ENCODE measurements at places on chromosomes 3 and 15.

DNA sequence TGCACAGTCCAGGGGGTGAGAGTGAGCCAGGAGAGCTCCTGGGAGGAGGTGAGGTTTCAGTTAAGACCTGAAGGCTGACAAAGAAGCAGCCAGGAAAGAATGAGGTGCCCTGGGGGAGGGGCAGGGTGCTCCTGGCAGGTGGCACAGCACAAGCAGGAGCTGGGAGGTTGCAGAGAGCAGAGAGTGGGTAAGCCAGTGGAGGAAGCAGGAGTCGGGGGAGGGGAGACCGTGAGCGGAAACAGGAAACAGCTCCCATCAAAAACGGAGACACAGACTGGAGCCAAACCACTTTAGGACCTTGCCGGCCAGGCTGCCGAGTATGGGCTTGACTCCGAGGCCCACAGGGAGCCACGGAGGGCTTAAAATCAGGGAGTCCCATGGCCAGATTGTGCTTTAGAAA lies 12.1 kb upstream of the FBLN2 start:
- DNase-seq: no peak

DNA sequence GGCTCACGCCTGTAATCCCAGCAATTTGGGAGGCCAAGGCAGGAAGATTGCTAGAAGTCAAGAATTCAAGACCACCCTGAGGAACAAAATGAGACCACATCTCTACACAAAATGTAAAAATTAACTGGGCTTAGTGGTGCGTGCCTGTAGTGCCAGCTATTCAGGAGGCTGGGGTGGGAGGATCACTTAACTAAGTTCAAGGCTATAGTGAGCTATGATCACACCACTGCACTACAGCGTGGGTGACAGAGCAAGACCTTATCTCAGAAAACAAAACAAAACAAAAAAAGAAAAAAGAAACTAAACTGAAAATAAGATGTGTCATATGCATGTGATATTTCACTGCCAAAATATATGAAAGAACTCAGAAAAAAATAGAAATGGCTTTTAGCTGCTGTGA lies 243.3 kb upstream of the CCDC54 start:
- DNase-seq: no peak

DNA sequence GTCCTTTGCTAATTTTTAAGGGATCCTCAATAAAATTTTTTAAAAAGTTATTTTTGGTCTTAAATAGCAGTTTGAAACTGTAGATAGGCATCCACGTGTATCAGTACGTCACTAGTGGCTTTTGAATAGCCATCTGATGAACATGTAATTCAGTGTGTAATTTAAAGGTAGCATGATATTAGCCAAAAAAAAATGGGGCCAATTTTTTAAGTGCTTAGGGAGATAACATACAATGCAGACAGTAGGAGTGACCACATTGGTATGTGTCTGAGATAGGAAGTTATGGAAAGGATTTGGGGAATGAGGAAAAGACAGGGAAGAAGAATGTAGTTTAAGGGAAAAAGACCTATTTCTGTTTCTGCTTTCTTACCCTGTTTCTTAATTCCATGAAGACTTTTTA lies 2.5 kb downstream of the AP4E1 start:
- DNase-seq: no peak

DNA sequence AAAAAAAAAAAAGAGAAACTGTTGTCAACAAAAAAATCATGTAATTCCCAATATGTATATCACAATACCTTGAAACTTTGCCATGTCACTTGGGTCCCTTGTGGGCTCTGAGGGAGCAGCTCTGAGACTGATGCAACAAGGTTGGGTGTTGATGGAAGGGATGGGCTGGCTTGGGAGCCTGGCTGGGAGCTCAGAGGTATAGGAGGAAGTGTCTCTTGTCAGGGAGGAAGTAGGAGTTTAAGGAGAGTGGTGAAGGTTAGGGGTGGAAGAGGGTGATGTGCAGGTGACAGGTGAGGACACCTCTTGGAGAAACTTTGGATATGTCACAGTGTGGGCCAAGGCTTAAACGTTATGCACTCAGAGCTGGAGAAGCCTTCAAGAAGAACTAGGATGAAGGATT lies 2.0 kb upstream of the TM6SF1 start:
- DNase-seq: no peak

DNA sequence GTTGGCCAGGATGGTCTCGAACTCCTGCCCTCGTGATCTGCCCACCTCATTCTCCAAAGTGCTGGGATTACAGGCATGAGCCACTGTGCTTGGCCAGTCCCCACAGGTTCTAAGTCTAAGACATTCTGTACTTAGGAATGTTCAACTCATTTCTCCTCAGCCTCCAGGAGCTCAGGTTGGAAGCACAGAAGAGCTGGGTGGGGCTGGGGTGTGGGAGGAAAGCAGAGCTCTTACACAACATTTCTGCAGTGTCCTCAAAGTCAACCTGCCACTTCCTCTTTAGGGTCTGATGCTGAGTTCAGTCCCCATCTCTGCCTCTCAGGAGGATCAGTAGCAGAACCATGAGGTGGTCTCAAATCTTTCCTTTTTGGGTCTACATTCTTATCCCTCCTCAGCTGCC lies 75.5 kb downstream of the MRPL46 start:
- no peak for DNase-seq

DNA sequence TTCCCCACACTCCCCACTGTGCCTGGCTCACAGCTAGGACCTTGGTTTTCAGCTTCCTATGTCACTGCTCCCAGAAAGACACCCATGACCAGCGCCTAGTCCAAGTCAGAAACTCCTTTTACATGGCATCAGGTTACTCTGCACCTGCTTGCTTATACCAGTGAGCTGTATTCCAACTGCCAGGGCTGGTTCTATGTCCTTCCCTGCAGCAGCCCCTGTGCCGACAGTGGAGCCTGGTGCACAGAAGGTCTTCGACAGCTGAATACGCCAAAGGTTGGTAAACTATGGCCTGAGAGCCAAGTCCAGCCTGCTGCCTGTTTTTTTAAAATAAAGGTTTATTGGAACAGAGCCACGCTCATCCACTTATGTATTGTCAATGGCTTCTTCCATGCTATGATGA lies 102.5 kb downstream of the IQSEC1 start:
- no peak for DNase-seq

DNA sequence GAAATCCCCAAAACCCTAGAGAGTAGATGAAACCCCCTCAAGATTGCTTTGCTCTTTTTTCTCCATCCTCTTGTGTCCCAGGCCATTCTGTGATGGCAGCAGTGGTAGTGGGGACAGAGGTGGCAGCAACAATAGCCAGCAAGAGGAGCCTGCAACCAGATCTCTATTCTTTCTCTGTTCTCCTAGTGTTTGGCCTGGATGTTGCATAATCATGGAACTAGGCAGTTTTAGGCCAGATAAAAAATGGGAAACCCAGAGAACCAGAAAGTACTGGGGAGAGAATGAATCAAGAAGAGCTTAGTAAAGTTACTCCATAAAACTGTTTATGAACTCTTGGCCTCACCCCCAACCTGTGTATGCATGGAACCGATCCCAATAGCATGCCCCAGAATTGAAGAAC lies 52.3 kb downstream of the CTNNB1 start:
- no peak for DNase-seq

DNA sequence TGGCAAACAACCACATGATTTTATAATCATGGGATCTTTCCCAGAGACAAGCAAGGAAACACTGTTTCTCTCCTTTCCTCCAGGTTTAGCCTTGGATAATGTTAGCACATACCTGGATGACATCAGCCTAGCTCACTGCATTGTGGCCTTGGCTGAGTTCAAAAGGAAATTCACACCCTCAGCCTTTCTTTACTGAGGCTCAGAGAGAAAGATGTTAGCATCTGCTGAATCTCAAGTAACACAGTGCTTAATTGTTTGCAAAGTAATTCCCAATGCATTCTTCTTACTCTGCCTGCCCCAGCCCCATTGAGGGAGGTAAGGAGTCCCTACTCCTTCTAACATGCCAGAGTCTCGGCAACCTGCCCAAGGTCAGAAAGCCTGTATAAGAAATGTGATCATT lies 432.2 kb upstream of the LMCD1 start:
- DNase-seq: no peak

DNA sequence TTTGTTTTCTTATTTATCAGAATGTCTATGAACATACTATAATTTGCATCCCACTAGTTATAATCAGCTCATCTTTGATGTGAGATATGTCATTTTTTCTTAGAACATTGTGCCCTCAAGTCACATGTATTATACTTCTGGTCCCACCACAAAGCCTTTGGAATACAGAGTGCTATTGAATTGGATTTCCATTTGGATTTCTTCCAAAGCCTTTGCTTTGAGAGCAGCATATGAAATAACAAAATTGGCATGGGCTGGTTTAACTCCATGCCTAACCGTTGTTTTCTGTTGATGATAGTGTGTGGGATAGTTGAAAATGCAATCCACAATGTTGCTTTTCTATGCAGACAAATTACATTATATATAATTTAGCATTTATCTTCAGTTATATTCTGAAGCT lies 284.5 kb upstream of the PLSCR5 start:
- no peak for DNase-seq

GRCh38 chr15:89749951-89750559 lies 994 bp downstream of the MESP1 start:
- DNase-seq: no peak

GRCh38 chr15:56929399-56929798 lies 11.0 kb downstream of the TCF12 start:
- DNase-seq: no peak

DNA sequence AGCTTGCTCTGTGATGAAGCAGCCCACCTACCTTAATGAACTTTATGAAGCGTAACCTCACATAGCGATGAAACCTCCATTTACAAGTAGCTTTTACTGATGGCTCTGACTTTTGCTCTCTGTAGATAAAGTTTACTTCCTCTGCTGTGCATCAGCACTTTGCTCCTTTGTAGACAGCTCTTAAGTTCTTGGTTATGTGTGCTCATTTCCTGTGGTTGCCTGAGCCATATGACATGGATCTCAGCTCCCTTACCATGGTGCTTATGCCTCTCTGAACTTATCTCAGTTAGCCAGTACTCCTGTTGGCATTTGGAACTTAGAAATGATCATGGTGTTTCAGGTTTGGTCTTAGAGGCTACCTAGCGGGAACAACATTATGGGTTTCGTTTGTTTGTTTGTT lies 7.8 kb downstream of the MFSD1 start:
- DNase-seq: no peak

GRCh38 chr15:60781211-60781713 lies 302.3 kb upstream of the ICE2 start:
- no peak for DNase-seq

DNA sequence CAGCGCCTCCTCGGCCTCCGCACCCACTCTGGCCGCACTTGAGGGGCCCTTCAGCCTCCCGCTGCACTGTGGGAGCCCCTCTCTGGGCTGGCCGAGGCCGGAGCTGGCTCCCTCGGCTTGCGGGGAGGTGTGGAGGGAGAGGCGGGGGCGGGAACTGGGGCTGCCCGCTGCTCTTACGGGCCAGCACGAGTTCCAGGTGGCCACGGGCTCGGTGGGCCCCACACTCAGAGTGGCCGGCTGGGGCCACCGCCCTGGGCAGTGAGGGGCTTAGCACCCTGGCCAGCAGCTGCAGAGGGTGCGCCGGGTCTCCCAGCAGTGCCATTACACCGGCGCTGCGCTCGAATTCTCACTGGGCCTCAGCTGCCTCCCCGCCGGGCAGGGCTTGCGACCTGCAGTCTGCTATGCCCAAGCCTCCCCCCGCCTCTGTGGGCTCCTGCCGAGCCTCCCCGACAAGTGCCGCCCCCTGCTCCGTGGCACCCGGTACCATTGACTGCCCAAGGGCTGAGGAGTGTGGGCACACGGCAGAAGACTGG lies 167.1 kb upstream of the PLSCR5 start:
- DNase-seq: no peak

DNA sequence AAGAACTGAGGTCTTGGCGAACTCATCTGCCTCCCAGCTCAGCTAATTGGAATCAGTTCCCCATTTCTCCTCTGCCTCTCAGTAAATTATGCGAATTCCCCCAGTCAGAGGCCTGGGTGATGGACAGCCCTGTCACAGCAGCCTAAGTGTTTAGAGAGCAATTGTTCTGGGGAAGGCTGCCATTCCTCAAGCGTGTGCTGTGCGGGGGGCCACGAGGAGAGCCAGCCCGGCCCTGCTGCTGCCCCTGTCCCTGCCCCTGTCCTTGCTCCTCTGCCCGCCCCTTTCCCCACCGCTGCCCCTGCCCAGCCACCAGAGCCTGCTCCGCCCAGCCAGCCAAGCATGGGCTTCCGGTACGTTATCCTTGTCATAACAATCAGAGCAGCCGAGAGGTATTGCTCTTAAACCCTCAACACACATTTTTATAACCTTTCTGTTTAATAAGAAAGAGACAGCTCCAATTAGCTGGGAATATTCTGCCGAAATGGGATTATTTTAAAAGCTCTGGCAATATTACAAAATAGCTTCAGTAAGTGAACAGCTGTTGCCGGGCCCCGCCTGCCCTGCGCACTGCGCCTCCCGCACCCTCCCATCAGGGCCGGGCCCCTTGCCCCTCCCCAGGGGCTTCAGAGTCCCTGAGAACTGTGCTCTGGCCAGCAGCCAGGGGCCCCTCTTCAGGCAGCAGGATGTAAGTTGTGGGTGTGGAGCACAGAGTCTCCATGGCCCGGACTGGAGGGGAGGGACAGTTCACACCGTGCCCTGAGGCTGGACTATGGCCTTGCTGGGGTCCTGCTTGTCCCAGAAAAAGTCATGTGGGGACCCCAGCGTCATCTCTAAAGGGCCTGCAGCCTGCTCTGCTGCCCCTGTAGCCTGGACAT lies 12.4 kb upstream of the CACNA2D2 start:
- DNase-seq: no peak

GRCh38 chr15:75531041-75531450 lies 48.1 kb downstream of the PTPN9 start:
- no peak for DNase-seq

GRCh38 chr3:52786330-52787215 lies 8.0 kb upstream of the ITIH3 start:
- no peak for DNase-seq

DNA sequence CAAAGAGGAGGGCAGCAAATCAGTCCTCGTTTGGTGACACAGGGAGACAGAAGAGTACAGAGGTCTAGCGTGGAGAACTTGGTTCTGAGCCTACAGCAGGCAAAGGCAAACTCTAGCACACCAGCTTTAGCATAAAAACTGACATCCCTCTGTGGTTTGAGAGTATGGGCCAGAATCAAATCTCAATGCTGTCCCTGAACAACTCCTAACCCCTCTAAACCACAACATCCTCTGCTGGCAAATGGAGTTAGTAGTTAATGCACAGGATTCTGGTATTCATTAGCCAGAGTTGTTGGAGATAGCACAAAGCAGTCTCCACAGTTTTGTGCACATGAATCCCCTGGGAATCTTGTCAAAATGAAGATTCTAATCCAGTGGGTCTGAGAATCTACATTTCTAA lies 315.8 kb downstream of the NTRK3 start:
- no peak for DNase-seq

DNA sequence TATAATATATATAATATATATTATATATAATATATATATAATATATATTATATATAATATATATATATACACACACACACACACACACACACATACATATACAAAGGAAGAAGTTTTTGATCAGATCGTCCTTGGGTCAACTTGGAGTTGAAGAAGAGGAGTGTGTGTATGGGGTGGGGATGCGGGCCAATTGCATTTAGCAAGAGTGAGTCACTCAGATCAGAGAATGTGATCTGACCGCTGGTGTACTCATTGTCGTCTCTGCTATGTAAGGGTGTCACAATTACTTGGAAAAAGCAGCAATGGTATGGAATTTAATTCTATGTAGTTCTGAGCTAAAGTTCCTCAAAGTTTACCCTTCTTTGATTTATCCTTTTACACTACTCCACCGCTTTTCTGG lies 4.6 kb upstream of the VGLL3 start:
- no peak for DNase-seq

GRCh38 chr3:45565342-45565741 lies 29.2 kb upstream of the LIMD1 start:
- DNase-seq: no peak
